ENCODE measurements at places on chromosomes 5 and 9.

GRCh38 chr9:89668216-89668865, 63.5 kb downstream of the GADD45G start:
- DNase-seq = no peak

DNA sequence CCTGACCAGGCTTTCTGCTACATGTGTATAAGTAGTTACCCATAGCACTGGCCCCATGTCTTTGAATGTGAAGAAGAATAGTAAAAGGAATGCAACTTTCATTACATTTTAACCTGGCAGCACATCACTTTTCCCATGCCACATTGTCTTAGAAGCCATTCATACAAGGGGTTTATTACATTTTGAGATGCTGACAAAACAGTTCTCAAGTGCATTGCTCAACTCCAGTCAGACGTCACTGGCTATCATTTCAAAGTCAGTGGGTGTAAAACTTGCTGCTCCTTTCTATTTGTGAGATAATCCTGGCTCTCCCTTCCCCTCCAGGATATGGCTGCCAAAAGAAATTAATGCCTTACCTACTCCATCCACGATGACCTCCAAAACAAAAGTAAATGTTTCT, 97.0 kb upstream of the VCAN start:
- no peak for DNase-seq

GRCh38 chr9:91783876-91784672, 166.0 kb downstream of the ROR2 start:
- DNase-seq = no peak

- no peak for DNase-seq
Measured at GRCh38 chr5:166671811-166672210, 1619.6 kb upstream of the WWC1 start.

- no peak for DNase-seq
Measured at GRCh38 chr5:55855509-55855908, 4.4 kb downstream of the IL31RA start.

DNA sequence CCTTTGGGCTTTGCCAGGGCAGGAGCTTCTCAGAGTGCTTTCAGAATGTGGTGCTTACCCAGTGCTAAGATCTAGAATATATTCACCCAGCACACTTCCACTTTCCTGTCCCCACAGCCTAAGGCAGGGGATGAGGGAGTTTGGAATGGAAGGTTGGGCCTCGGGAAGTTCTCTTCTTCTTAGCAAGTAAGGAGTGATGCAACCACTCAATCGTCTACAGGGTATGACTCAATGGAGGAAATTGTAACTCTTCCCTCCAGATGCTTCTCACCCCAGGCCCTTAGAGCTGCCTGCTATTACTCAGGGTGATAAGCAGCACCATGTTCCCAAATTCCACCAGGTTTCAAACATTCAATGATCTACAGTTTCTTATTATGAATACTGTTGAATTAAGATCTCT, 30.8 kb upstream of the AGGF1 start:
- no peak for DNase-seq

DNA sequence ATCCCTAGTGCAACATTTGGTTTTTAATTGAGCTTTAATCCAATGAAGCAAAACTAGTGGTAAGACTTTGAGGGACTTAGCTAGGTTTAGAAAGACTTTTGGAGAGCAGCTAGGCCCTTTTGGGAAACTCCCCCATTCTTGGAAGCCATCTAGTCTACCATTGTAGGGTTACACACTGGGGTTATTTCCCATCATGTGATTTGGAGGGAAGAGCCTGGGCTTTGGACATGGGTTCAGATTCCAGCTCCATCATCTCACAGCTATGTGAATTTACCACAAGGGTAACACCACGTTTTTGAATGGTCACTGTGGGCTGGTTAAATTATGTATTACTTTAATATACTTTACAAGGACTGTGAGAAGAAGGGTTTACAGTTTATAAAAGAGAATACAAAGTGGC, 18.3 kb upstream of the TNFSF15 start:
- DNase-seq = no peak

DNA sequence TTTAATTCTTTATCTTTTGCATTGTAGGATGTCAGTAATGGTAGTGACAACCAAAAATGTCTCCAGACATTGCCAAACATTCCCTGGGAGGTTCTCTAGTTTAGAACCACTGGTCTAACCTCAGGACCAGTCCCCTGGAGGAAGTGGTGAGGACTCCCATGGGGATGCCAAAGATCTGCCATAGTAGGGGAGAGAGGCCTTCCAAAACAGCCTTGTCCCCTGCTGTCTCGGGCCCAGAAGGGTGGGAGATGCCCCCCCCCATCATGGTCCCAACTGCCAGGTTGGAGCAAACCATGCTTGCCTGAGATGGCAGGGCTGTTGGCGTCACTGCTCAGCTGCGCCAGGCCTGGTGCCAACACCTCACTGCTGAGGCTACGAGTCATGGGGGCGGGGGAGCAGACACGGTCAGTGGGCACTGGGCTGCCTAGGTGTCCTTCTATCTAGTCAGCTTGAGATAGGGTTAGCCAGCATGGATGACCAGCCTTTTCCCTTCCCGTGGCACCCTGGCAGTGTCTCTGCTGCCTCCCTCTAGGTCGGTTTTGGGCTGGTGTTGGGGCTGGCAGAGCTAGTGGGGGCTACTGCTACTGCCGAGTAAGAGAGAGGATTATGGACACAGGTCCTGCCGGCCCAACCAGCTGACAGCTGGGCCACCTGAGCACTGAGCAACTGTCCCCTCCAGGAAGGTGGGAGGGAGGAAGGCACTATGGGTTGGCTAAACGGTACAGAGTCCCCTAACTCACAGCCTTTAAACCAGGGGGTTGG, 8.3 kb upstream of the CXXC5 start:
- no peak for DNase-seq

DNA sequence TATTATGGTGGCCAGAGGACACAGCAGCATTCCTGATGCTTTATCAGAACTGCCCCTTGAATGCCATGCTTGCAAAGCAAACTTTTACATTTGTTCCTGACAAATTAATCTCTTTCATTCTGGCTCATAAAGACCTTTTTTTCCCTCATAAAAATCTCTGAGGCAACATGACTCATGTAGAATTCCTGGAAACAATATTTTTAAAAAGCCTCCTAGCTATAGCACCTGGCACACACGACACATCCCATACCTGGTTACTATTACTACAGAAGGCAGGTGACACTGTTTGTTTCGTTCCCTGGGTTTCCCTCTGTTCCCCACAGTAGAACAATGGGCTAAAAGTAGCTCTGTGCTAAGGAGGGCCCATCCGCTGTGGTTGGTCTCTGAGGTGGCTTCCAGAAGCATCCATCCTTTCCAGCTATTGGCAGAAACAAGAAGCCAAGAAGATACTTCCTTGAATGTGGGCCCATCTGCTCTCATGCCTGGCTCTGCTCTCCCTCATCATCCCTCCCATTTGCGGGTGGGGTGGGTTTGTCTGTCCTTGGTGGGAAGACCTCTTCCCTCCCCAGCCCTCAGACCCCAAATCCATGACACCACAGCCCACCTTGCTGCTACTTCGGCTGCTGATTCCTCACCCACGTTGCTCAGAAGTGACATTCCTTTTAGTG, 59.1 kb downstream of the GALNT12 start:
- no peak for DNase-seq

DNA sequence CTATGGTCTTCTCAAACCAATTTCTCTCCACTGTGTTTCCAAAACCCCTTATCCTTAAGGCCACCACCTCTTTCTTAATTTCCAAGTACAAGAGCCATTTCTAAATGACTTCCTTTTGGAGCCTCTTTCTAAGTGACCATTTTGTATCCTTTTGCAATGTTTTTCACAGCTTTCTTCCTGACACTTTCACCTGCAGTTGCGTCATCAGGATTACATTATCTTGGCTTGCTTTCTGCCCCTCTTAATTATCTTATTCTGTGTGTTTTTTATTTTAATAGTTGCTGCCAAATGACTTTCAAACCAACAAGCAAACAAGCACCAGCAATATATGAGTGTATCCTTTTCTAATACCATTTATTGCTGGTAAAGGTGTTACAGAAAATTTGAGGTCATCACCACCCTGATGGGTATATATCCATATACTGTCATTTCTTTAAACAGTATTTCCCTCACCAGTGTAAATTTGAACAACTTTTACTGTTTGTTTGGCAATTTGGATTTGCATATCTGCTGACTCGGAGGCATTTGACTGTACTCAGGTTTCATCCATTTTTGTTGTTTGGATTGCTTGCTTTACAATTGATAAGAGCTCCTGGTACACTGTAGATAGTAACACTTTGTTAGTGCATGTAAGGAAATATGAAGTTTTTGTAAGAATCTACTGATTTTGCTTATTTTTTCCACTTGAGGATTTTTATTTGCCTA, 5.4 kb upstream of the ANXA1 start:
- no peak for DNase-seq

DNA sequence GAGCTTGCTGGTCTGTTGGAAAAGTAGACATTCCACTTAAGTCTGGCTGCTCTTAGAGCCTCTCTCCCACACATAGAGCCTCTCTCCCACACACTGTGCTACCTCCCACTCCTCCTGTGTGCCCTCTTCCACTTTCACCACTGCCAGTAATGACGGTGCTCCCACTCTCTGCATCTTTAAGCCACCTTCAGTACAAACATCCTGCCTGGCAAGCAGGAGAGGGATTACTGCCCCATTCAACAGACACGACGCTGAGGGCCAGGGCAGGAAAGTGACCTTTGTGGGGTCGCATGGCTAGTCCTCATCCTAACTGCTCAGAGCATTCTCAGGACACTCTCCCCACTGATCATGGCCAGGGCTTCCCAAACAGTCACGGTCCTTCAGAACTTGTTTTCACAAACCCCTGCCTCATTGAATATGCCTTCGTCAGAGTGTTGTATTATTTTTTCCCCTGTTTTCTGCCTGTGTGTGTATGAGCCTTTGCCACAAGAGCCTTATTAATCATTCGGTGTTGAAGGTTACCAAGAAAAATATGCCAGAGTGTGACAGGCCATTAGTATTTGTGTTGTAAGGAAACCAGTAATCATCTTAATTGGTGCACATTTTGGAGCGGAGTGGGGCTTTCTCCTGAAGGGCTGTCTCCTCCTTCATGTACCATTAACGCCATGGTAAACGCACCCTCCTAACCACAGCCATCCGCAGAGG, 87.1 kb upstream of the SAP30L start:
- DNase-seq = no peak

- no peak for DNase-seq
Measured at GRCh38 chr5:56262279-56262678, 29.1 kb upstream of the ANKRD55 start.

DNA sequence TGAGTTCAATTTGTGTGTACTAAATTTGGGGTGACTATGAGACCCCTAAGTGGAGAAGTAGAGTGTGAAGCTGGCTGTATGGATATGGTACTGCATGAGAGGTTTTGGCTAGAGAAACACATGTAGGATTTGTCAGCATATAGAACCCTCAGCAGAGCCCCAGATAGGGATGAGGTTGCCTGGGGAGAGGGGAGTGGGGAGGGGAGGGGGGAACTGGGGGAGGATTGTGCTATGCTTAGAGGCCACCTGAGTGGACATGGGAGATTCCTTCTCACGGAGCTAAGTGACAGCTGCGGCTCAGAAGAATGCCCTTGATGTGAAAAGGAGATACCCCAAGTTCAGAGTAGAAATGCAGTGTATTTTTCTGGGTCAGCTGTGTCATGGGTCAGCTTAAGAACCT, 11.2 kb downstream of the SLC22A5 start:
- no peak for DNase-seq

DNA sequence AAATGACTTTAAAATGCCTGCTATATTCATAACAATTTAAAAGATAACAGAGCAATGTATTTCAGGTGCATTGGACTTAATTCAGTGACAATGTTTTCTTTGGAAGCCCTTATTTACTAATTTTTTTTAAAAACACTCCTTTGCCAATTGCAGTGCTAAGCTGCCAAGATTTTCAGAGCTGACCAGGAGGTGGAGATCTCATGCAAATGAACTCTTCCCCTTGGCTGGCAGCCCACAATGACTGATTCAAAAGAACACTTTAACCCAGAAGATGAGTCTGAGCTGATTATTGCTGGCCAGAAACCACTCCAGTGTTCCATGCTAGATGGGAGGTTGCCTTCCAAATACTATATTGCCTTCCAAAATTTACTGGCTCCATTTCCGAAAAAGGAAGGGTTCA, 128.3 kb upstream of the CCNH start:
- DNase-seq = no peak

DNA sequence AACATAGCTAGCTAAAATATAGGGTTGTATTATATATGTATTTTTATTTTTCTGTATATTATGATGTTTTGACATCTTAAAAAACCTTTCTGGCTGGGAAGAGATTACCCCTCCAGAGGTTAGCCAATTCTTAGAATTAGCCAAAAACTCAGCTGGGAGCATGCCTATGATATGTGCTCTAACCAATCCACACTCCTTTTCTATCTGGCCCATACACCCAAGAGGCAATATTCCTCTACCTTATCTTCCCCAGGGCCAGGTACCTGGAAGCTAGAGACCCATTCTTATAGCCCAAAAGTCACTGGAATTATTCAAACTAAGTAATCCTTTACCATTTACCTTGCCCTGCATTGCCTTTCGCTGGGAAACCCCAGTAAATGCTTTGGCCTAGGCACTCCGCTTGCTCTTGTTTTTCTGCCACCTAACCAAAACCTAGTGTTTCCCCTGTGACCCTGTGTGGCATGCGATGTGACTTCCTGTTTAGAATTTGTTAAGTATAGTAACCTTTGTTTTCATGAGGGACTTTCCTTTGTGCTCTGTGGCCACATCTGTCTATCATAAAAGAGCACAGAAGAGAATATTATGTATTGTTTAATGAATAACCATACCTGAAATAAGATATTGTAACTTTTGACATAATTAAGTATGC, 37.4 kb downstream of the CSNK1G3 start:
- no peak for DNase-seq

DNA sequence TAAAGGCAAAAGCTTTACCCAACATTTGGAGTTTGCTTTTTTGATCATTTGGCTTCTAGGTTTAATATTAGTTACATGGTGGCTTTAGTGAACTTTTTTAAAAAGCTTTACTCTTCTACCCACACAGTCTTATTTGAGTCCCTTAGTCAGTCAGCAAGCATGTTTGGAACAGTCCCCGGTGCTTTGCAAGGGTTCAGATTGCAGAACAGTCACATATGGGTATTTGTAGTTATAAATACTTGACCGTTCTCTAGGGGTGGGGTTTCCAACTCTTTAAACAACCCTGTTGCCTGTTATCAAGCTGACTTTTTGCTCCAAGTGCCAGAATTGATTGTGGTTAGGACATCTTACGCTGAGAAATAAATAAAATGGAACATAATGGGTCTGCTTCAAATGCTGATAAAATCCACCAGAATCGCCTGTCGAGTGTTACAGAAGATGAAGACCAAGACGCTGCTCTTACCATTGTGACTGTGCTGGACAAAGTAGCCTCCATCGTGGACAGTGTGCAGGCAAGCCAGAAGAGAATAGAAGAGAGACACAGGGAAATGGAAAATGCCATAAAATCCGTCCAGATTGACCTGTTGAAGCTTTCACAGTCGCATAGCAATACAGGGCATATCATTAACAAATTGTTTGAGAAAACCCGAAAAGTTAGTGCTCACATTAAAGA, at the start of gene CAVIN4:
Gene CAVIN4 (plus strand): TSS at position 304 of the 673 bp plus-strand sequence. CDS start 65 bp downstream, at position 369.
- no peak for DNase-seq

DNA sequence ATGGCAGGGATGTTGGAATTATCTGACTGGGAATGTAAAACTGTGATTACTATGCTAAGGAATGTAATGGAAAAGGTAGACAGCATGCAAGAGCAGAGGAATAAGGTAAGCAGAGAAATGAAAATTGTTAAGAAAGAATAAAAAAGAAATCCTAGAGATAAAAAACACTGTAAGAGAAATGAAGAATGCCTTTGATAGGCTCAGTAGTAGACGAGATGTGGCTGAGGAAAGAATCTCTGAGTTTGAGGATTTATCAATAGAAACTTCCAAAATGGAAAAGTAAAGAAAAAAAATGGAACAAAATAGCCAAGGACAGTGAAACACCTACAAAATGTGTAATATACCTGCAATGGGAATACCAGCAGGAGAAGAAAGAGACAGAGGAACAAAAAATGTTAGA, 468.5 kb upstream of the PIK3R1 start:
- no peak for DNase-seq

Measured in HepG2 (cell line).